ENCODE measurements at places on chromosomes 1 and 21. TPM values are rescaled to one million over a fixed set of nuclear protein-coding genes. Genes with fewer than 3 reads are reported as not detected.

DNA sequence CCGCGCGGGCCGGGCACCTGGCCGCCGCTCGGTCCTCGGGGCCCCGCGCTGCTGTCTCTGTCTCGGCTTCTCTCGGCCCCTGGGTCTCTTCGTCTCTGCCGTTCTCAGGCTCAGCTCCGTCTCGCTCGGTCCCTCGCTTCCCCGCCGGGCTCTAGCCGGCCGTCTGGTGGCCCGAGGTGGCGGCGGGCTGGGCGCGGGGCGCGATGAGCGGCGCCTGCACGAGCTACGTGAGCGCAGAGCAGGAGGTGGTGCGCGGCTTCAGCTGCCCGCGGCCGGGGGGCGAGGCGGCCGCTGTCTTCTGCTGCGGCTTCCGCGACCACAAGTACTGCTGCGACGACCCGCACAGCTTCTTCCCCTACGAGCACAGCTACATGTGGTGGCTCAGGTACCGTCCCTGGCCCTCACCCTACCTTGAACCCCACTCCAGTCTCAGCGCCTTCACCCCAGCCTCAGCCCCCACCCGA, 355 bp downstream of the SHISAL2A start:
- H3K4me3 ChIP-seq = peak overlapping the region; percentile 83
- peaks cover 1% of the 10 kb centered on the region for H3K36me3 ChIP-seq
- peaks cover 61% of the 10 kb centered on the region for H3K4me1 ChIP-seq

DNA sequence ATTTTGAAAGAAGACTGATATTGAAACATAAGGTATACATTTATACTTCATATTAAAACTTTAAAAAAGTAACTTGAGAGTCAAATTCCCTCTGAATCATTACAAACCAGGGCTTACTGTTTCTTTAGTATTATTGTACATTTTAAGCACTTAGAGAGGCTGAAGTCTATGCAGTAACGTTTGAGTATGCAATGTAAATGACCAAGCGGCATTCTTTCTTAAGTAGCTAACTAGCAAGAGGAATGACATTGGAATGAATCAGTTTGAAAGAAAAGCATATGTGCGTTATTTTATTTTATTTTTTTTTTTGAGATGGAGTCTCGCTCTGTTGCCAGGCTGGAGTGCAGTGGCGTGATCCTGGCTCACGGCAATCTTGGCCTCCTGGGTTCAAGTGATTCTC, 24.3 kb downstream of the WNT2B start:
- no peak for DNase-seq
- H3K4me3 ChIP-seq = no peak overlapping the region
- peaks cover 2% of the 10 kb centered on the region for H3K36me3 ChIP-seq
- no peaks in the 10 kb centered on the region for H3K27me3 ChIP-seq
- no peaks in the 10 kb centered on the region for H3K4me1 ChIP-seq

DNA sequence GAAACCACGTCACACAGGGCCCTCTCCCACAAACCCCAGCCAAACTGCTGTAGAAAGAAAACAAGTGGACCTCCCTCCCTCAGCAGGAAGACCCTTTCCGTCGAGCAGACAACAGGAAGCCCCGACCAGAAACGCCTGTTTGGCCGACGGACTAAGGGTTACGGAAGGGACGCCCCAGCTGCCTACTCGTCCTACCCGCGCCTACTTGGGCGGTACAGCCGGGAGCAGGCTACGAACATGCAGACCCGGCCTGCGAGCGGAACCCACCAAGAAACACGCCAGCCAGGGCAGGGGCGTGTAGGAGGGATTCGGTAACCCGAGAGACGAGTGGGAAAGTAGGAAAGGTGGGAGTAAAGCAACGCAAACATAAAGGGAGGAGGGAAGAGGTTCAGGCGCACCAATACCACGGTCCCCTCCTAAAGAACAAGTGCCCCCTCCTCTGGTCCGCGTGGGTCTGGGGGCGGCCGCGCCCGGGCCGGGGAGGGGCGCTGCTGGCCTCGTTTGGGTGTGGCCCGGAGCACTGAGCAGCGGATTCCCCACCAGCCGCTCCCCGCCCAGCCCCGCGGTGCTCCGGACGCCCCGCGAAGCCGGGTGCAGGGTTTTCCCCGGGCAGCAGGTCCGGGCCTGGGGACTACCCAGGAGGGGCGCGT, 450 bp downstream of the S100A10 start:
- H3K27me3 ChIP-seq = no peaks in the 10 kb centered on the region
- DNase-seq = peak; percentile 38
- H3K27ac ChIP-seq = peak overlapping the region; percentile 92
- H3K4me3 ChIP-seq = peak overlapping the region; percentile 94
- peaks cover 1% of the 10 kb centered on the region for H3K36me3 ChIP-seq

GRCh38 chr1:34371829-34372532, 195.3 kb downstream of the C1orf94 start:
- no peak for DNase-seq
- H3K4me1 ChIP-seq = peaks cover under 1% of the 10 kb centered on the region
- H3K27me3 ChIP-seq = peaks cover 27% of the 10 kb centered on the region
- no peak overlapping the region for H3K27ac ChIP-seq

S100A3 gene
- total RNA-seq = not detected
